ENCODE measurements at places on chromosomes 13 and 19.

DNA sequence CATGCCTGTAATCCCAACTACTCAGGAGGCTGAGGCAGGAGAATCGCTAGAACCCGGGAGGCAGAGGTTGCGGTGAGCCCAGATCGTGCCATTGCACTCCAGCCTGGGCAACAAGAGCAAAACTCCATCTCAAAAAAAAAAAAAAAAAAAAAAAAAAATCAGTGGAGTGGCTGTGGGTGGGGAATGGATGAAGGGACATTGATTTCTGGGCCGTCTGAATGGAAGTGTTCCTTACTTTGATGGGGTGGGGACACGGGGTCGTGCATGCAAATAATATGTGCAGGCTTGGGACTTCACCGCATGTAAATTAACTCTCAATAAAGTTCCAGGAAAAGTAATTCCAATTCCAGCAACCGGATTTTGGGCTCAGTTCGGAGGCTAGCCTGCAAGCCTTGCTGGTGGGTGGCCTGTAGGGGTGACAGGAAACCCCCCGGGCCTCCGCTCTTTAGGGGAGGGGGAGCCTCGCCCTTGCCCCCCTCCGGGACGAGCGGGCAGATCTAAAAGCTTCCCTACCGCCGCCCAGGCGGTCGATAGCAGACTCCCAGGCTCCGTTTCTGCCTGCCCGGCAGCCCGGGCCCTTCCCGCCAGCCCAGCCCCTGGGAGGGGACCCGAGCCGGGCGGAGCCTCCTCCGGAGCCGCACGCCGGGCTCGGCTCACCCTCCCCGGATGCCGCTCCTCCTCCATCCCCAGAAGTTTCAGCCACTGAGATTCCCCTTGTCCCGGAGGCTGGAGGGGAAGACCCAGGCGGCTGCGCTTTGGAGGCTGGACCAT, 48.0 kb upstream of the ADGRE5 start:
- no peak for DNase-seq

DNA sequence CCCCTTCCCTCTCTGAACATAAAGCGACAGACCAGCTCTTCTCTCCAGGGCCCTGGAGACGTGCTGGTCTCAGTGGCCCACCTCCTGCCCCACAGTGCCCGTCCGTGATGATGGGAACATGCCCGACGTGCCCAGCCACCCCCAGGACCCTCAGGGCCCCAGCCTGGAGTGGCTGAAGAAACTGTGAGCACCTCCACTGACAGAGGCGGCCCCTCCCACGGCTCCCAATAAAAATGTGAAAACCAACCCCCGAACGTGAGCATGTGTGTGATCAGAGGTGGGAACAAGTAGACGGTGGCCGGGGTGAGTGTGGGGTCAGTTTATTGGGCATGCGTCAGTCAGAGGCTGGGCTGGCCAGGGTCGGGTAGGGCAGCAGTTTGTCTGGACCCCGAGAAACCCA, 4.1 kb downstream of the NDUFA3 start:
- DNase-seq = no peak

DNA sequence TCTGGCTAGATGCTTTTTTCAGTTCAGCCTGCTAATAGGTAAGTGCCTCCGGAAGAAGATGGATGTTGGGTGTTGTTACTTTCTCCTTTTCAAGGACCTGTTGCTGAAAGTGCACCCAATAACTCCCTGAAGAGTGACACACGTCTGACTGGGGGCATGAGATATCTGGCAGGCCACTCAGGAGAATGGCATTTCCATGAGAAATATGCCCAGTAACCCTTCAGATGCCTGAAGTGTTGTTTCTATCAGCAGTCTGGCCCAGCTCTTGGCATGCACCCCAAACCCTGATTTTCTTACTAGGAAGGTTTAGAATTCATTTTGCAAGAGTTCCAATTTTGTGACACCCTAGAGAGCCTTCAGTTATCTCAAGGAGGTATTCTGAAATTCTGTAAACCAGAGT, 71.5 kb downstream of the ARHGAP35 start:
- DNase-seq = no peak

DNA sequence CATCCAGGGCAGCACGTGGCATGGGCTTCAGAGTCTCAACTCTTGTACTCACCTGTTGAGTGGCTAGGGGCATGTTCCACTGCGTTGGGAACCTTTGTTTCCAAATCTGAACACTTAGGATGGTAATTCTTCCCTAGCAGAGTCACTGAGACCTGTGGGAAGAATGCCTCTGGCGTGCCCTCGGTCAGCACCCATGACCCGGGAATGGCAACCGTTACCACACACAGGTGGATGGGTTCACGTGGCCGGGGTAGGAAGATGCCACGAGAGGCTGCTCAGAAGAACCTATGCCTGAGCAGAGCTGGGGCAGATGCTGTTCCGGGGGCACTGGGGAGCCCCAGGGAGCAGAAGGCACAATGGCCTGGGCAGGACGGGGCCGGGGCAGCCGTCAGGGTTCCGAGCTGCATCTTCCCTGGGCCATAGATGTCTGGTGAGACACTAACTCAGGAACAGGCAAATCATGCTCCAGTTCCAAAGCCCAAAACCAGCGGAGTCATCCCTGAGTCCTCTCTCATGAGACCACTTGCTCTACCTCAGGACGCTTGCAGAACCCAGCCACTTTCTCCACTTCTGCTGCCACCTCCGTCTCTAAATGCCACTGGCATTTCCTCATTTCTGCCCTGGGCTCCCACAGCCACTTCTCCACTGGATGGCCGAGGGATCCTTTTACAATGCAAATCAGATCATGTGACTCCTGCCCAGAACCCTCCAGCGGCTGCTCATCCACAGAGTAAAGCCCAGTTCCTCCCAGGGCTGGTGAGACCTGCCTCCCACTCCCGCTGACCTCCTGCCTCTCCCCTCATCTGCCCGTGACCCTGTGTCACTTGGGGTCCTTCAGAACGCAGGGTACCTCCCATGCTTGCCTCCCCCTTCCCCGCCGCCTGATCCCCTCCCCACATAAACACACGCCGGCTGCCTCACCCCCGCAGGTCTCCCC, 36.7 kb downstream of the FAM124A start:
- DNase-seq = no peak

GRCh38 chr19:48452289-48453190, 2.8 kb upstream of the KCNJ14 start:
- DNase-seq = no peak

- no peak for DNase-seq
Observed at GRCh38 chr19:49896863-49897621, at the start of gene IL4I1. IL4I1 (minus strand) TSS chr19:49896887; CDS start chr19:49896160, 727 bp downstream.

DNA sequence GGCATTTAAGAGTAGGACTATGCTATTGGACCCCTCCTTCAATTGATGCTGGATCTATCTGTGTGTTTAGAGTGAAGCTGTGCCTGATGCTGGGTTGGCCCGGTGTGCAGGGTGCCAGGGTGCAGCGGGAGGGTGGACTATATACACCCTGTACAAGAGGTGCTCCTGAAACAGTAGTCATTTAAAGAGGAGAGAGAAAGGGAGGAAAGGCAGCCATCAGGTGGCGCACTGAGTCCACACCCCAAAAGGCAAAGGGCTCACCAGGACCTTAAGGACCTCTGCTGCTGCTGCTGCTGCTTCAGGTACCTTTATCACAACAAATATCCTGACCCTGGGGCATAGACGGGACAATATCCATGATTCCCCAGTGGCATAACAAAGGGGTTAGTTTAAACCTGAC, 39.4 kb downstream of the ZNF136 start:
- DNase-seq = no peak

GRCh38 chr19:3443840-3444694, 36.3 kb downstream of the SMIM24 start:
- no peak for DNase-seq

DNA sequence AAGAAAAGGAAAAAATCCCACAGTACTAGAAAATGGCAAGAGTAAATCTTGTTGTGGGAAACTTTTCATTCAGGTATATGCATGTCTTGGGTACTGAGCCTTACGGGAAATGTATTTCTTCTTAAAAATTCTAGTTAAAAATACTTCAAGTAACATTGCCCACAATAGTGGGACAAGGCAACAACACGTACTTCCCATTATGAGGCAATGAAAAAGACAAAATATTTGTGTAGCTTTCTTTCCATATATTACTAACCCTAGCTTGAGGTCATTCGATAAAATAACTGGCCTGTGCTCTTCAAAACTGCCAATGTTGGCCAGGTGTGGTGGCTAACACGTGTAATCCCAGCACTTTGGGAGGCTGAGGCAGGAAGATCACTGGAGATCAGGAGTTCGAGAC, 99.2 kb downstream of the INSR start:
- DNase-seq = no peak

GRCh38 chr13:21616880-21617279, 12.9 kb upstream of the MICU2 start:
- no peak for DNase-seq

GRCh38 chr19:13954185-13954584, 1.9 kb downstream of the DCAF15 start:
- DNase-seq = no peak

GRCh38 chr19:39411832-39412099, 703 bp upstream of the PLEKHG2 start:
- DNase-seq = peak; percentile 89

DNA sequence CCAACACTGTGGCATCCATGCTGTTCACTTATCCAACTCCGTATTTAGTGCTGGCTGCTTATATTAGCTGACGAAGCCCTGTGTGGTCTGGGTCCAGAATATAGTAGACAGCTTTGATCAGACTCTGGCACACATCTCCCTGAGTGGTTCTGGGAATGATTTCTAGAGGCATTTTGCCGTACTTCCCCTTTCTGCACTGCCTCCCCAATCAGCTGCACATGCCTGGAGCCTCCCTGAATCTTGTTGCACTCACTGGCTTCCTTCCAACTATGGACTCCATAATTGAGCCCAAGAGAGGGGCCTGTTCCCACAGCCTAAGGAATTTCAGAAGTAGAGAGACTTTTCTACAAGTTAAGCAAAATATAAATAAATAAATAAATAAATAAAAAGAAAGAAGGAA, 30.4 kb upstream of the PCDH8 start:
- no peak for DNase-seq

- no peak for DNase-seq
Observed at GRCh38 chr19:3881272-3882040, 971 bp downstream of the ATCAY start.

- DNase-seq = peak; percentile 0
Observed at GRCh38 chr19:55005684-55006488, 32.2 kb downstream of the GP6 start.
